ENCODE measurements at places on chromosomes 6 and 20.

DNA sequence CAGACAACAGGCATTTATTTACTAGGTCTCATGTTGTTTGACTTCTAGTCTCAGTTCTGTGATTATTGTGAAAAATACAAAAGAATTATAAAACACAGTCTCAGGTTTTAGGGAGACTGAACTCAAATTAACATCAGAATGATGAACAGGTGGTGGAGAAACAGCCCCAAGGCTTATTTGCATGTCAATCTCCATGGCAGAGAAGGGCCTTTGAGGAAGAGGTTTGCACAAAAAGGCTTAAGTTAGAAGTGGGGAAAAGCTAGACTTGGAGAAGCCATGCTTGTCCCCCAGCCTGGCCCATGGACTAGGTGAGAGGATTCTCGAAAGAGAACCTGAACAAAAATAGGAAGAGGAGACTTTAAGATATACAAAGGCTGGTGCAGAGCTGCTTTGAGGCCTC is 183.3 kb downstream of the EDN1 start:
- DNase-seq: no peak

- DNase-seq: no peak
Measured at GRCh38 chr6:43186019-43186418, 4.0 kb downstream of the CUL9 start.

DNA sequence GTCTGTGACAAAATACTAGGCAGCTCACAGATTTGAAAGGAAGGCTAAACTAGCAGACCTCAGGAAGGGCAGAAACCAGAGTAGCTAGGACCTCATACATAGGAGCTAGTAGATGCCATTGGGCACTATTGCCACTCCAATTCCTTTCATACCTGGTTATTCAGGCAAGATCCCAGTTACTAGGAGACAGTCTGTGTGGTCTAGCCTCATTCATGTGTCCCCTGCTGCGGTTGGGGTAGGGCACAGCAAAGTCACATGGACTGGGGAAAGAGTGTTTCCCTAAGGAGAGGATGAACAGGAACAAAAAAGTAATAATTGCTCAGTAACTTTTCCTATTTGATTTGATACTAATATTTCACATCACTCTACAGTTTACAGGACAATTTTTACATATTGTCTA is 204.6 kb upstream of the HEY2 start:
- no peak for DNase-seq

DNA sequence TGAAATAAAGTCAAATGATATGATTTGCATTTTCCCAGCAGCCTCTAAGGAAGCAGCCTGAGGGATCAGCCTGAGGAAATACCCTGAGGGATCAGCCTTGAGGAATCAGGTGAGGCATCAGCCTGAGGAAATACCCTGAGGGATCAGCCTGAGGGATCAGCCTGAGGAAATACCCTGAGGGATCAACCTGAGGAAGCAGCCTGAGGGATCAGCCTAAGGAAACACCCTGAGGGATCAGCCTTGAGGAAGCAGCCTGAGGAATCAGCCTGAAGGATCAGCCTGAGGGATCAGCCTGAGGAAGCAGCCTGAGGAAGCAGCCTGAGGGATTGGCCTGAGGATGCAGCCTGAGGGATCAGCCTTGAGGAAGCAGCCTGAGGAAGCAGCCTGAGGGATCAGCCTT is 669.7 kb upstream of the AGPAT4 start:
- no peak for DNase-seq

DNA sequence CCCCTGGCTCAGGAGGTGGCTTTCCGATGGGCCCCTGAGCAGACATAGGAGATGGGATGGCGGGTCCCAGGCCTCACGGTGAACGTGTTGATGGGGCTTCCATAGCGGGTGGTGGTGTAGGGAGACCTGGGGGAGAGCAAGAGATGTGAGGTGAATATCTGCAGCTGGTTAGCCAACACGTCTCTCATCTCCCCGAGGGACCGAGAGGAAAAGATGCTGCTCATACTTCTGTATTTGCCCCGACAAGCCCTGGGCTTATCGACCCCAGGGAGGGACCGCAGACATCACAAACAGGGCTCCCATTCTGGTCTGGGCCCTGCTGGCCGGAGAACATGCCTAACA is 38.7 kb downstream of the C6orf132 start:
- no peak for DNase-seq

DNA sequence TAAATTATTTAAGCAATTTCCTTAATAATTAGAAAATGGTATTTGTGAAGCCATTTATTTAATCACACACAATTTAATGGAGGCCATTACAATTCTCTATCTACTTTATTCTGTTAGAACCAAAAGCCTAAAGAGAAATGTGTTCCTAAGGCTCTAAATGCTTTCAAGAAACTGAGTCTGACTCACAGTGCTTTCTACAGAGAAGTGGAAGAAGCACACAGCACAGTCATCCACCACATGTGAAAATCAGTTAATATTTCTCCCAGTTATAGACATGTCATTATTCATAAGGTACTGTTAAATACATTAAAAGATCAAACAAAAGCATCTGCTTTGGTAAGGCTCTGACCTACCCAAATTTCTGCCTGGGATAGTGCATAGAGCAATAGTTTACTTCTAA is 214.4 kb downstream of the ALDH8A1 start:
- no peak for DNase-seq

DNA sequence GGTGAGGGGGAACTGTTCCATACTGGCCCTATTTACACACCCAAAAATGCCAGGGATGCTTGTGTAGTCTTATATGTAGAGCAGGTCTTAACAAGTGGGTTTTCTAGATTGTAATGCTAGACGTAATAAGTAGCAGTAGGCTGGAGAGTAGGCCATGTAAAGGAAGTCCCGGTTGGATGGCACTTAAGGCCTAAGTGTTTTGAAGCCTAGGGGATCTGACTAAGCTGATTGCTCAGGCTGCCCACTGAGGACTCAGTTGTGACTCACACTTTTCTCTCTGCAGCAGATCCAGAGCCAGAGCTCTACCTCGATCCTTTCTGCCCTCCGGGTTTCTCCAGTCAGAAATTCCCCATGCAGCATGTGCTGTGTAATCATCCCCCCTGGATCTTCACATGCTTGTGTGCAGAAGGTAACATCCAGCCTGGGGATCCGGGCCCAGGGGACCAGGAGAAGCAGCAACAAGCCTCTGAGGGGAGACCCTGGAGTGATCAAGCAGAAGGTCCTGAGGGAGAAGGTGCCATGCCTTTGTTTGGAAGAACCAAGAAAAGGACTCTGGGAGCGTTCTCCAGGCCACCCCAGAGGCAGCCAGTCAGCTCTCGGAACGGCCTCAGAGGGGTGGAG is 26.6 kb downstream of the ZNF133 start:
- no peak for DNase-seq

DNA sequence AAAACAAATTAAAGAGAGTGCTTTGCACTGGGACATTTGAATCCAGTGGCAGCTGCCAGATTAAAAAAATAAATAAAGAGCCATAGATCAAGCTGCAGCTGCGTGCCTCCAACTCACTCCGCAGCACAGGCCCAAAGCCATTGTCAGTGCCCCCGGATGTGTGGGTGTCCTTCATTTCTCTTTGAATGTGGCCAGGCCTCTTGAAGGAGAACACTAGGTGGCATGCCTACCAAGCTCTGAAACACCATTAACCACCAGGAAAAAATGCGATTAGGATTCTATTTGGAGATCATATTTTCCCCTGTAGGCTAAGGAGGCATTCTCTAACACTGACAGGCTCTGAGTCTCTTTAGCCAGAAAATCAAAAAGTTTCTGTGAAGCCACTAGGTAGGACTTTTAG is 549.8 kb downstream of the PRKN start:
- no peak for DNase-seq

- no peak for DNase-seq
Measured at GRCh38 chr6:21741221-21742109, 147.9 kb downstream of the SOX4 start.

GRCh38 chr6:156902782-156903181 is 125.6 kb downstream of the ARID1B start:
- DNase-seq: no peak

GRCh38 chr6:132020138-132020581 is 69.0 kb upstream of the CCN2 start:
- no peak for DNase-seq

DNA sequence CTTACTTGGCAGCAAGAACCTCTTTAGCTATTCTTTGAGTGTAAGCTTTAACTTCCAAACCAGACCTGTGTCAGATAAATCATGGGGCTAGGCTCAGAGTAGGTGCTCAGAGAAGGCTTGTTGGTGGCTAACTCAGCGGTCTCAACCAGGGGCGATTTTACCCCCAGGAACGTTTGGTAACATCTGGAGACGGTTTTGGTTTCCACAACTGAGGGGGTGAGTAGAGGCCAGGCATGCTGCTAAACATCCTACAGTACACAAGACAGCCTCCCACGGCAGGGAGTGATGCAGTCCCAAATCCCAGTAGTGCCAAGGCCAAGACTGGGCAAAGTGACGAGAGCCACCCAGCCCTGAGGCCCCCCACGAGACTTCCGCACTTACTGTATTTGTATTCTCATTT is 59.2 kb downstream of the RAB44 start:
- DNase-seq: no peak

DNA sequence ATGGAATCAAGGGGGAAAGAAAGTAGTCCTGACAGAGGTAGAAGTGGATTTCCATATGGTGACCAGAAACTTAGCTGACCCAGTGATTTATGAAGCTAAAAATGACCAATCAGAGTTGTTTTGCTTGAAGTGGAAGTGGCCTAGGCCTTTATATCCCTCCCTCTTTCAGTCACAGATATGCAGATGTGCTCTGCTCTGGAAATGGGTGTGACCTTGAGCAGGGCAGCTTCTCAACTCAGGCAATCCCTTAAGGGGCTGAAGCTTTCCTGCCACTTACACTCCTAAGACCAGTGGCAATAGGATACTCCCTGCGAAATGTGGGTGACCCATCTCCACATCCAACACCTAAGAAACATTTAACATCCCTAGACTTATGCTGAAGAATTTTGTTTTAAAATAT is 256.6 kb downstream of the EYS start:
- DNase-seq: no peak

Measured in MM.1S (cell line).